Smooth muscle cell of the brain vasculature (primary cell): ENCODE measurements at places on chromosomes 4 and X.

GRCh38 chr4:2141022-2141761, 82.1 kb downstream of the NAT8L start:
- DNase-seq, result no peak

- DNase-seq, result no peak
Observed at GRCh38 chr4:184950117-184950830, 68.0 kb upstream of the HELT start.

GRCh38 chrX:259692-260355, 21.4 kb upstream of the PLCXD1 start:
- DNase-seq, result no peak

- DNase-seq, result no peak
Observed at GRCh38 chr4:94882756-94883155, 125.0 kb downstream of the BMPR1B start.

DNA sequence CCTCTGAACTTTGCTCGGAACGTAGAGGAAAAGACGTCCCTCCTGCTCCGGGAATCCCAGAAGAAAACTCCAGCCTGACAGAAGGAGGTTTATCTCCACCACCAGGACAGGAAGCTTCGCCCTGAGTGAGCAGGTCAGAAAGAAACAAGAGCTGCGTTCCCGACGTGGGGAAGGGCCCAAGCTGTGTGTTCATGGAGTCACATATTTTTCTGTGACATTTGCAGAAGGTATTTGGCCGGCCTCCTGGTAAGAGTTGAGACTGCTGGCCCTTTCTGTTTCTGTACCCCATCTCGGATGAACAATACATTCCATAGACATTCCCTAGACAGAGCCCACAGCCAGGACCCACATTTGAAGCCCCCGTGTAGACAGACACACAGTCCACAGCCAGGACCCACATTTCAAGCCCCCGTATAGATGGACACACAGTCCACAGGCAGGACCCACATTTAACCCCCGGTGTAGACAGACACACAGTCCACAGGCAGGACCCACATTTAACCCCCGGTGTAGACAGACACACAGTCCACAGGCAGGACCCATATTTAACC, 230.8 kb downstream of the SHOX start:
- no peak for DNase-seq

DNA sequence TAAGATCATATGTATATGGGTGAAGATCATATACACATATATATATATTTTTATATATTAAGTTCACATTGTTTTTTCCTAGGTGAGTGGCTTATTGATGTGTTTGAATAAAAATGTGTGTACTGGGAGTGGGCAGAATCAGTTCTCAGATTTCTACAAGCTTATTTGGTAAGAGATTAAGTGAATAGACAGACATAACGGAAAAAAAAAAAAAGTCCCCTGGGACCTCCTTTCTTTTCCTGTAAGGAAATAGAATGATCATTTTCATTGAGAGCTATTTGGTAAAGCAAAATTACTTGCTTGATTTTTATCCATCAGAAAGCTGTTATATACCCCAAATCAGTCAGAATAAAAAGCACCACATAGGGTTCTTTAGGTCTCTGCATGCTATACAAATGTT, 597.7 kb downstream of the PCDH18 start:
- no peak for DNase-seq

- no peak for DNase-seq
Observed at GRCh38 chr4:6324999-6325787, 55.5 kb downstream of the WFS1 start.

DNA sequence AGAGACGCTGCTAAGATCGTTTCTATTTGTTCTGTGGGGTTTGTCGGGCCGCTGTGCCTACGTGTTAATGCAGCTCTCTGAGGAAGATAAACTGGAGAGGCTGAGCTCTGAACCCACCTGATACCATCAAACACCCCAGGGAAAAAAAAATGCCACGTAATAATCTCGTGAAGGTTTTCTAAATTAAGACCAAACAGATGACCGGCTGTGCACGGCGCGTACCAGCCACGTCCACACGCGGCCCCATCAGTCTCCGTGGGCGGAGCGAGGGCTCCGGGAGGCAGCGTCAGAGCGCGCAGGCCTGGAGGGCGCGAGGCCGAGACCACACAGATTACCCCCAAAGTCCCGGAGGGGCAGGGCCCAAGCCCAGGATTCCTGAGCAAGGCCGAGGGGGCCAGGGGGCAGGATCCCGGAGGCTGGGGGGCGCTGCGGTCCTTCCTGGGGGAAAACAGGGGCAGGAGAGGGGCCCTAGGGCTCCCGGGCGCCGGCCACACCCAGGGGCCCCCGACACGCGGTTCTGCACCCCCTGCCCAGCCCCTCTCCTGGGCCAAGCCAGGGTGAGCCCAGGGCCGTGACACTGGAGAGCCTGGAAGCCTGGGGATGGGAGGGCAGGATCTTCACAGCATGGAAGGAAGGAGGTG, 91.9 kb downstream of the FAM53A start:
- DNase-seq, result no peak

DNA sequence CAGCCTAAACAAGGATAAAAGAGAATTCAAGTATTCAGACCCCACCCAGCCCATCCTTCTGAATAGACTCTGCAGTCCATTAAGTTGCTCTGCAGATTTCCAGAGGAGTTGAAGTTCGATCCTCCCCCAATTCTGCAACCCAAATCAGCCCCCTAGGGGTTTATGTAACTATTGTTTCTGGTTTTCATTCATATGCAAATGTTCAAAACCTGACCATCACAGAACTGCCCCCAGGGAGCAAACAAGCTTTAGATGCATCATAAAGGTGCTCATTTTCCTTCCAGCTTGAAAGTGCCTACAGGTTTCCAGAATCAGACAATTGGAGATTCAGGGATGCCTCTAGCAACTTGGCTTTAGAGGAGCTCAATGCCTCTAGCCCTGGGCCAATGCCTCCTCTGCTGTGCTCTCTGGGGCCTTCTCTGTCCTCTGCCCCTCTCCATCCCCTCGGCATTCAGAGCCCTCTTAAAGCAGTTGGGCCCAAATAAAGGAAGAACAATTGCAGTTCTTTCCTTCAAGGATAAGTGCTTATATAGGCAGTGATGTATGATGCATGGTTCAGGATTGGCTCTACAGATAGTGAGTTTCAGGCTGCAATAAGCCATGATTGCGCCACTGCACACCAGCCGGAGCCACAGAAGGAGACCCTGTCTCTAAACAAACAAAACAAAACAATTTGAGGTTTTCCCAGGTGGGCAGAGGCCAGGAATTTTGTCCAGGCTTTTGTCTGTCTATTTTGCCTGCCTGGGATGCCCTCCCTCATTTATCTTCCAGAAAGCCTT, 23.5 kb upstream of the SPINK2 start:
- no peak for DNase-seq

DNA sequence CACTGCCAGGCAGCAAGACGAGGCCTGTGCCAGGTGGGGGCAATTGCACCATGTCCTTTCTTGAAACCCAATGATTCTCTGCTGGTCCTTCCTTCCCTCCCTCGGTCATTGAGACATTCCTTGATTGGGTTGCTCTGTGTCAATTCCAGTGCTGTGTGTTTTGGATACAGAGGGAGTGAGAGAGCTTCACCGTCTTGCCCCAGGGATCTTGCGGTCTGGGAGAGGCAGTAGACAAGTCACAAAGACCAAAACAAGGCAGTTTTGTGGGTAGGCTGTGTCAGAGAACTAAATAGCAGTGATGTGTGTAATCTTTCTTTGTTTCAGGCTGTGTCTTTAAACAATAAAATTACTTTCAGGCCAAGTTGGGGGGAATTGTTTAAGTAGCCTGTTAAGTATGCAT, 38.8 kb upstream of the TADA2B start:
- no peak for DNase-seq

DNA sequence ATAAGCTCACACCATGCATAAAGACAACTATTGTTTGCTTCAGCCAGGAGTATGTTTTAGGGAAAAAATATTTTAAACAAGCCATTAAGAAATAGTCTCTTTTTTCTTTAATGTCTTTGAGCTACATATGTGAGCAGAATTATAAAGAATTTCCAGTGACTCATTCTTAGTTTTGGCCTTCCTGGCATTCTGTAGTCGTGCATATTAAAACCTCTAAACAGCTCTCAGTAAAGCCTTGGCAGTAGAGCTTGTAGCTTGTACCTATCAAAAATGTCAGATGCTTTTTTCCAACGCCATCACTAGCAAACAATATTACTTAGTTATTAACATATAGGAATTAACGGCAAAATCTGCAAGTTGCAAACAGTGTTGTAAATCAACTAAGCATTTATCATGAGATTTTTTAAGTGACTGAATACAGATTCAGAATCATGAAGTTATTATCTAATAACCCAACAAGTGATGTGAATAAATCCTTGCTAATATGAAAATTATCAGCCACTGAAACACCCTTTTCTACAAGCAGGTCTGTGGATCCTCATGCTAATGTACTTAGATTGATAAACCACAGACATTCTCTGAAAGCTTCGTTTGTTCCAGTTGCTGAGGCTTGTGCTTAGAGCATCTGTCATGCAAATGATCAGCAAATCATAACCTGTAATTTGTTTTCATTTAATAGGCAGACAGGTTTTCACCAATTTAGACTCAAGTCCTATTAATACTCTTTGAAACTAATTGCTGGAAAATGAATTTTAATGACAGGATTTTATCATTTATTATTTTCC, 412.0 kb upstream of the ATOH1 start:
- DNase-seq, result no peak

- DNase-seq, result no peak
Observed at GRCh38 chrX:103722505-103722904, 11.8 kb downstream of the TMEM31 start.
